Left lung (tissue), 14 donors: ENCODE measurements at places on chromosomes 6 and 20. TPM values are rescaled to one million over a fixed set of nuclear protein-coding genes. Genes with fewer than 3 reads are reported as not detected.
A peak's percentile ranks its signal among the peaks of the same experiment; 100 is the strongest.

The IPCEF1 gene
- polyA plus RNA-seq, result 5.2 TPM

The HLA-G gene
- 19.5 TPM for polyA plus RNA-seq

The ERVFRD-1 gene
- polyA plus RNA-seq, result 0.18 TPM

The INSM1 gene
- polyA plus RNA-seq, result 0.67 TPM

The BPIFA1 gene
- polyA plus RNA-seq, result not detected

The IL17A gene
- polyA plus RNA-seq, result not detected

The MPIG6B gene
- 3.5 TPM for polyA plus RNA-seq

The SLC52A3 gene
- polyA plus RNA-seq, result 0.55 TPM

The SEL1L2 gene
- polyA plus RNA-seq, result not detected

DNA sequence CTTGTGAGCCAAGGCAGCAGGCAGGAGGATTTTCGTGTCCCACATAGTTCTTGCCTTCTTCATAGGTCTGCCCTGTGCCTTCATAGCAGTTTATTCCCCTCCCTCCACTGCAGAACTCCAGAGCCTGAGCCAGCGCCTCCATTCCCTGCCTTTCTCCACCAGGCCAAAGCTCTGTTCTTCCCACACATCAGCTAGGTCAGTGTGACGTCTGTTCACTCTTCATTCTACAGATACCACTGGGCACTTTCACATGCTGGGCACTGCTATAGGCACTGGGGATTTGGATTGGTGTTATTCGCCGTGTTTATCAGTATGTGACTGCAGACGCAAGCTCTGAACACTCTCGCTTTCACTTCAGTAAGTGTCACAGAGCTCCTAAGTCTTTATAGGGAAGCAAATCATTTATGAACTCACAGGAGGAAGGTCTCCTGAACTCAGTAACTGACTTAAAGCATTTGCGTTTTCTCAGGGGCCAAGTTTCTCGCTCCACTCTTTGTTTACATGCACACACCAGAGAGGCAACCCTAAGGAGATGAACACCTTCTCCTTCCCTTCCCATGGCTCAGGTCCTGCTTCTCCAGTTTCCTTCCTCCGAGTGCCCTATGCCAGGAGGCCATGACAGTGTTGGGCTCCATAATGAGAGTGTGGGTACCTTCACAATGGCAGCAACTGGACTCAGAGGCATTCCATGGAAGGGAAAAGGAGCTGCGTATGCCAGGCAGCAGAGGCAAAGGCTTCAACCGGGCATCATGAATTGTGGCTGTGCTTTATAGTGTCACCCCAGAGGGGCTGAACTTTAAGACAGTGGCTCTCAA lies 6.3 kb upstream of the APMAP start:
- H3K27me3 ChIP-seq, result no peaks in the 10 kb centered on the region
- no peaks in the 10 kb centered on the region for H3K36me3 ChIP-seq
- H3K27ac ChIP-seq, result no peak overlapping the region
- H3K4me3 ChIP-seq, result no peak overlapping the region

- DNase-seq, result no peak
- no peak overlapping the region for H3K4me3 ChIP-seq
- no peaks in the 10 kb centered on the region for H3K4me1 ChIP-seq
- H3K27ac ChIP-seq, result no peak overlapping the region
- H3K36me3 ChIP-seq, result no peaks in the 10 kb centered on the region
Observed at GRCh38 chr6:66568271-66568670, 861.2 kb upstream of the EYS start.

DNA sequence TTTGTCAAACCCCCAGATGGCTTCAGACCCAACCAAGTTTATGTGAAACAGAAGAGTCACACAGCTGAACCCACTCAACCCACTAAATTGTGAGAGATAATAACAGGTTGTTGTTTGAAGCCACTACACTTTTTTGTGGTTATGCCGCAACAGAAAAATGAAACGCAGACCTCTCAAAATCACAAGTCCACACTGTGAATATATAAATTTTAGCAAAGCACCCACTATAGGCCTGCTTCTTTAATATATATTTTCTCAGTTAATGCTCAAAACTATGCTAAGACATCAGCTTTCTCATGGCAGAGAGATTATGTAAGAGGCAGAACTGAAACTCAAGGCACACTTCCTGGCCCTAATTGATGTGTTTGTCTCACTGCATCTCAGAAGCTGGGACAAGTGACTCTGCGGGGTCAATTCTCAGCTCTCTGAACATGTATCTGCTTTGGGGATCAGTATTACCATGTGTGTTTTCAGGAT lies 27.7 kb downstream of the MAP3K5 start:
- peaks cover 80% of the 10 kb centered on the region for H3K4me1 ChIP-seq
- no peaks in the 10 kb centered on the region for H3K36me3 ChIP-seq
- no peaks in the 10 kb centered on the region for H3K27me3 ChIP-seq
- no peak for DNase-seq

- H3K27me3 ChIP-seq, result no peaks in the 10 kb centered on the region
- H3K4me3 ChIP-seq, result no peak overlapping the region
- H3K4me1 ChIP-seq, result no peaks in the 10 kb centered on the region
- H3K36me3 ChIP-seq, result no peaks in the 10 kb centered on the region
- H3K27ac ChIP-seq, result no peak overlapping the region
- DNase-seq, result no peak
Observed at GRCh38 chr6:90139272-90139817, 157.3 kb downstream of the BACH2 start.

DNA sequence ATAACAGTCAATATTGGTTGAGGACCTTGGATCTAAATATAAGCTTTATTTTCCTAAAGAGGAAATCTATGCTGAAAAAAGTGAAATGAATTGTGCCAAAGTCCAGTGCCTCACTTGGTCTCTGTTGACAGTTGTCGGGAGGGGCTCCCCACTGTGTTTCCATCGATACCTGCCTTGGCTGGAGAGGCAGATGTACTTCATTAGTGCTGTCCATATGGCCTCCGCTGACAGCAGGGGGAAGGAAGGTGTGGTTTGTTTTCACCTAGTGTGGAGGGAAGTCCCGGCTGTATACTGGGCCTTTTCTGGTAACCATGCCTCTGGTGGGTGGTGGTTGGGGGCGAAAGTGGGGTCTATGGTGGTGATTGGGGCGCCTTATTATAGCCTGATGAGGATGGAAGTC lies 42.7 kb downstream of the CD2AP start:
- H3K27ac ChIP-seq, result no peak overlapping the region
- H3K27me3 ChIP-seq, result no peaks in the 10 kb centered on the region
- no peak for DNase-seq
- peaks cover 8% of the 10 kb centered on the region for H3K4me1 ChIP-seq
- no peak overlapping the region for H3K4me3 ChIP-seq

DNA sequence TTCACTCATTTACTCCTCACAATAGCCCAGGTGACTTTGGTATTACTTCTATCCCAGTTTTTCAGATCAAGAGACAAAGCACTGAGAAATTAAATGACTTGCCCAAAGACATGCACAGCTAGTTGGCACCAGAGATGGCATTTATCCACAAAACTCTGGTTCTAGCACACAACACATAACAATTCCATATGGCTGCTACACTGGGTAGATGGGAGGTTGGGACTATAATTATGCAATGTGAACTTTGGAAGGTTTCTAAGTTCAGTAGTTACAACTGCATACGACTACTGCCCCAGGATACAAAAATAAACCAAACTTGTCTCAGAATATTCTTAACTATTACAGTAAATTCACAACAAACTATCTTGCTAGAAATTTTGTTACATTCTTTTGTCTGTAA lies 54.2 kb upstream of the MLIP start:
- no peaks in the 10 kb centered on the region for H3K27me3 ChIP-seq
- H3K27ac ChIP-seq, result no peak overlapping the region
- no peak overlapping the region for H3K4me3 ChIP-seq
- H3K36me3 ChIP-seq, result no peaks in the 10 kb centered on the region

DNA sequence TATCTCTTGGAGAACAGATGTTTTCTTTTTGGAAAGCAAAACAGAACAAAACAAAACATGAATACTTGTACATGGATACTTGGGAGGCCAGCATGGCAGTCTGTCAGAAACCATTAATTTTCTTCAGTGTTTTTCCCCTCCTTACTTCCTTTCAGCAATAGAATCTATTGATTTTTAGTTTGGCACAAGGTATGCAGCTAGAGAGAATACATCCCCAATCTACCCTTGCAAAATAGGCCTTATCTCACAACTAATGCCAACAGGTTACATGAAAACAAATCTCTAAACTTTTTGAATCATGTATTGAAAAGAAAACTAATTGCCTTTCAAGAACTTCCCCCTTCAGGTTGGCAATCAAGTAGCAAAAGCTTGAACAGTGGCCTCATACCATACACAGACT lies 2.8 kb downstream of the PGK2 start:
- H3K27ac ChIP-seq, result no peak overlapping the region
- no peak overlapping the region for H3K4me3 ChIP-seq
- no peaks in the 10 kb centered on the region for H3K4me1 ChIP-seq

GRCh38 chr6:128370072-128370471 lies 150.3 kb downstream of the PTPRK start:
- H3K27me3 ChIP-seq, result no peaks in the 10 kb centered on the region
- no peak overlapping the region for H3K4me3 ChIP-seq
- no peak overlapping the region for H3K27ac ChIP-seq
- no peaks in the 10 kb centered on the region for H3K36me3 ChIP-seq
- no peak for DNase-seq

GRCh38 chr6:79072640-79073181 lies 5.3 kb downstream of the PHIP start:
- no peak overlapping the region for H3K4me3 ChIP-seq
- peaks cover 62% of the 10 kb centered on the region for H3K4me1 ChIP-seq
- DNase-seq, result no peak
- H3K27ac ChIP-seq, result no peak overlapping the region
- no peaks in the 10 kb centered on the region for H3K36me3 ChIP-seq

DNA sequence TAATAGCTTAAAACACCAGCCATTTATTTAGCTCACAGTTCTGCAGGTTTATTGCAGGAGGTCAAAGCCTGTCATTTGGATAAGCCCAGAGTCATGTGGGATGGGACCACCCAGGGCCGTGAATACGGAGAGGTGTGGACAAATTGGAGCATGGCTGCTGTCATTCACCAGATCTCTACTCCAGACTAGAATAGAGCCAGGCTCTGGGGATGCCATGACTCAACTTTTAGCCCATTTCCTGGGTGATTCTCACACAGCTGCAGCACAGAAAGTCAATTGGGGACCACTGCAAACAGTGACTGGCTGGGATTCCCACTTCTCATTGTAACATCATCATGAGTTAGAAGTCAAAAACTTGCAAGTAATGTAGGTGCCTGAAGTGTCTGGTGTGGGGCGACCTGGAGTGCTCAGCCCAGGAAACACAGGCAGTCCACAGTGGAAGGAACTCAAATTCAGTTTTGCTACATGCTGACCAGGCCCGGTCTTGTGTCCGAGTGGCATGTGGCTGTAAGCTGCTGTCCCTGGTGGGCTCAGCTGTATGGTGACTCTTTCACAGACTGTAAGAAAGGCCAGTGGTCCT lies 174.3 kb downstream of the SCP2D1 start:
- H3K27ac ChIP-seq, result no peak overlapping the region
- H3K36me3 ChIP-seq, result no peaks in the 10 kb centered on the region
- no peak for DNase-seq
- no peaks in the 10 kb centered on the region for H3K27me3 ChIP-seq
- H3K4me1 ChIP-seq, result no peaks in the 10 kb centered on the region

DNA sequence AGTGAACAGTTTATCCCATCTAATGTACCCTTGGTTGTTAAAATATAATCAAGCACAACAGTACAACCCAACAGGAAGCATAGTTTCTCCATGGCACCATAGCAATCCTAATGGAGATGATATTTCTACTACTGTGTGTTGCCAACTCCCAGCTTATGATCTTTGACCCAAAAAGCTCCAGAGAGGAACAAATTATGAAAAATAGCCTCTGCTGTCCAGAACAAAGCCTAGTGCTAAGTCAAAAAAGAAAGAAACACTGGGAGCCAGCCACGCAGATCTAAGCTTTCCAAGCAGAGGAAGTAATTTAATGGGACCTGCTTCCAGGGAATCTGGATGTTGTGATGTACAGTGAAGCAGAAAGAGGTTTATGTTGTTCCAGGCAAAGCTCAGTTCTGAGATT lies 52.2 kb upstream of the TASP1 start:
- no peak for DNase-seq
- H3K36me3 ChIP-seq, result no peaks in the 10 kb centered on the region
- H3K4me3 ChIP-seq, result no peak overlapping the region
- H3K27me3 ChIP-seq, result no peaks in the 10 kb centered on the region

DNA sequence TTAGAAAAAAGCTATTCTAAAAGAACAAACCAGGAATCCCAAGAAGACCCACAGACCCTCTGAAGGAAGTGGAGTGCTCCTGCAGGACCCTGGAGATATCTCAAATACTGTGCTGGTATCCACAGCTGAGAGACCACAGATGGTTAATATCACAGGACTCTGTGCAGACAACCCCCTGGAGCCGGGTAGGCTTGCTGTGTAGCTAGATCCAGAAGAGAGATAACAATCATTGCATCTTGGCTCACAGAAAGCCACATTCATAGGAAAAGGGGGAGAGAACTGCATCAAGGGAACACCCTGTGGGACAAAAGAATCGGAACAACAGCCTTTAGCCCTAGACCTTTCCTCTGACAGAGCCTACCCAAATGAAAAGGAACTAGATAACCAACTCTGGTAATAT lies 689.5 kb downstream of the PHF3 start:
- DNase-seq, result no peak
- H3K27ac ChIP-seq, result no peak overlapping the region
- no peak overlapping the region for H3K4me3 ChIP-seq
- H3K36me3 ChIP-seq, result no peaks in the 10 kb centered on the region
- no peaks in the 10 kb centered on the region for H3K4me1 ChIP-seq

- H3K36me3 ChIP-seq, result no peaks in the 10 kb centered on the region
- no peak overlapping the region for H3K4me3 ChIP-seq
- no peaks in the 10 kb centered on the region for H3K4me1 ChIP-seq
- no peak for DNase-seq
- no peaks in the 10 kb centered on the region for H3K27me3 ChIP-seq
- no peak overlapping the region for H3K27ac ChIP-seq
Observed at GRCh38 chr6:117870486-117871242, 36.4 kb upstream of the SLC35F1 start.

- H3K4me1 ChIP-seq, result peaks cover 32% of the 10 kb centered on the region
- H3K27ac ChIP-seq, result peak overlapping the region; percentile 91
- H3K36me3 ChIP-seq, result no peaks in the 10 kb centered on the region
- peak; percentile 99 for DNase-seq
- peak overlapping the region; percentile 0 for H3K4me3 ChIP-seq
Observed at GRCh38 chr20:58907320-58908137, 55.0 kb downstream of the GNAS start.

- no peaks in the 10 kb centered on the region for H3K27me3 ChIP-seq
- no peak overlapping the region for H3K4me3 ChIP-seq
- H3K4me1 ChIP-seq, result no peaks in the 10 kb centered on the region
- H3K36me3 ChIP-seq, result no peaks in the 10 kb centered on the region
Observed at GRCh38 chr20:687468-688203, 12.0 kb upstream of the SCRT2 start.

GRCh38 chr6:57256541-57256940 lies 34.4 kb upstream of the RAB23 start:
- no peaks in the 10 kb centered on the region for H3K27me3 ChIP-seq
- H3K4me1 ChIP-seq, result no peaks in the 10 kb centered on the region
- H3K36me3 ChIP-seq, result no peaks in the 10 kb centered on the region

DNA sequence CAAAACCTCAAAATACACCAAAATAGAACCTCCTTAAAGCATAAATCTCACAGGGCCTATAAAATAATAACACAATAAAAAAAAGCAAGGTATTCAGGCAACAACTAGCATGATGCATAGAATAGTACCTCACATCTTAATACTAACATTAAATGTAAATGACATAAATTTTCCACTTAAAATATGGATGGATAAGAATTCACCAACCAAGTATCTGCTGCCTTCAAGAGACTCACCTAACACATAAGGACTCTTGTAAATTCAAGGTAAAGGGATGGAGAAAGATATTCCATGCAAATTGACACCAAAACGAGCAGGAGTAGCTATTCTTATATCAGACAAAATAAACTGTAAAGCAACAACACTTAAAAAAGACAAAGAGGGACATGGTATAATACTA lies 52.2 kb downstream of the PERP start:
- DNase-seq, result no peak
- no peak overlapping the region for H3K4me3 ChIP-seq
- no peaks in the 10 kb centered on the region for H3K4me1 ChIP-seq
